ENCODE measurements at places on chromosomes 4 and X.
A peak's percentile ranks its signal among the peaks of the same experiment; 100 is the strongest.

DNA sequence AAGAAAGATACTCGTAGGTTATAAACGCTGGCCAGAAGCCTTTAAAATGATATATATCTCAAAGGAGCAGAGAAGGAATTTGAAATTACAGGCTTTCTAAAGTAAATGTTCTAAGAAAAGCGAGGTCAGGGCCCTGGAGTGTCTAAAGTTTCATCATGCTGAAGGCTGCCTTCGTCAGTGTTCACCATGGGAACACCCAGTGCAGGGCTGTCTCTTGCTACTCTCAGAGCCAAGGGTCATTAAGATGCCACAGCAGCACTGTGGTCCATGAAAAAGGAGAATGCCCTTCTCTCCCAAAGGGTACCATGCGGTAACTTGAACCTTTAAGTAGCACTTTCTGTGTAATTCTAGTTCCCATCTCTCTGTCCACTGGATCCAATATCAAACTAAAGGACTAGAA, 174.5 kb upstream of the NWD2 start:
- DNase-seq = no peak

- no peak for DNase-seq
Observed at GRCh38 chr4:114642173-114642780, 43.7 kb downstream of the UGT8 start.

- no peak for DNase-seq
Observed at GRCh38 chr4:155529272-155529671, 137.4 kb upstream of the GUCY1A1 start.

- DNase-seq = no peak
Observed at GRCh38 chr4:18440527-18441202, 419.1 kb upstream of the LCORL start.

- DNase-seq = no peak
Observed at GRCh38 chrX:133175605-133176004, 42.5 kb downstream of the TFDP3 start.

- peak; percentile 24 for DNase-seq
Observed at GRCh38 chr4:6044805-6045204, 26.6 kb upstream of the C4orf50 start.

GRCh38 chr4:67327245-67328017, 217.9 kb downstream of the CENPC start:
- DNase-seq = peak; percentile 75

- DNase-seq = no peak
Observed at GRCh38 chr4:1603413-1604135, 80.5 kb downstream of the FAM53A start.

DNA sequence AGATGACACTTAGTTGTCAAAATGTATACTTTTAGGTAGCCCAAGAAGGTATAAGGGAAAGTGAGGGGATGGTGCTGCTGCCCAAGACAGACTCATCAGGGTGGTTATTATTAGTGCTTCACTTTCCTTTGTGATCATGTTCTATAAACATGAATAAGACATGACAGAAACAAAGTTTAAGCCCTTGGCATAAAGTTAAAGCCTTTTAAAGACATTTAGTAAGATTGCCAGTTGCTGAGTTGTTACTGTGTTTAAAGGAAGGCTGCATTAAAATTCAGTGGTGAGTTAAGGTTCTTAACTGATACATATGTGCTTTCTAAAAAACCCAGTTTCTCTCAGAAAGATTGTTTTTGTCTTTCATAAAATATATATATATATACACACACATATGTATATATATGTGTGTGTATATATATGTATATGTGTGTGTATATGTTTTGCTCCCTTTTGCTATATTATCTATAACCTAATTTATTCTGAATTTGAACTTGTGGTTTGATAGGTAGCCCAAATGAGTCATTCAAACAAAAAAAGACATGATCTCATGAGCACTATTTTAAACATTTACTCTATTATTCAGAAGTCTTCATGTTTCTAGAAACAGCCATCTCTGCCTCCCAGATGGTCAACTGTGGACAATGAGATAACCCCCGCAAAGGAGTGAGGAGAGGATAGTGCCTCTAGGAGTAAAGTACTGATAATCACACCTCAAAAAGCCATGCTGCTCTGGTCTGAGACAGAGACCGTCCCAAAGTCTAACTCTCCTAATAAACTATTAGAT, 98.1 kb upstream of the OTUD4 start:
- no peak for DNase-seq

DNA sequence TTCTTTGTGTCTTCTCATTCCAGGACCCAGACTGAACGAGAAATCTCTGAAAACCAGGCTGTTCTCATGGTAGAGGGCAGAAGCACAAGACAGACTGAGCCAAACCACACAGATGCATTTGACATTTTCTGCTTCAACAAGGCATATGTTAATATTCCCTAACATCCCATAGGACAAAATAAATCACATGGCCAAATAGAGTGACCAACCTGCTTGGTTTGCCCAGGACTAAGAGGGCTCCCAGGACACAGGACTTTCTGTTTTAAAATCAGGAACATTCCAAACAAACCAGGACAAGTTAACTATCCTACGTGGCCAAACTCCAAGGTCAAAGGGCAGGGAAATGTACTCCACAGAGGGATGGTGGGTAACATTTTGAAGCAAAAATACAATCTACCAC, 11.7 kb downstream of the CTPS2 start:
- no peak for DNase-seq

- no peak for DNase-seq
Observed at GRCh38 chrX:316351-317325, 2.0 kb downstream of the GTPBP6 start.

DNA sequence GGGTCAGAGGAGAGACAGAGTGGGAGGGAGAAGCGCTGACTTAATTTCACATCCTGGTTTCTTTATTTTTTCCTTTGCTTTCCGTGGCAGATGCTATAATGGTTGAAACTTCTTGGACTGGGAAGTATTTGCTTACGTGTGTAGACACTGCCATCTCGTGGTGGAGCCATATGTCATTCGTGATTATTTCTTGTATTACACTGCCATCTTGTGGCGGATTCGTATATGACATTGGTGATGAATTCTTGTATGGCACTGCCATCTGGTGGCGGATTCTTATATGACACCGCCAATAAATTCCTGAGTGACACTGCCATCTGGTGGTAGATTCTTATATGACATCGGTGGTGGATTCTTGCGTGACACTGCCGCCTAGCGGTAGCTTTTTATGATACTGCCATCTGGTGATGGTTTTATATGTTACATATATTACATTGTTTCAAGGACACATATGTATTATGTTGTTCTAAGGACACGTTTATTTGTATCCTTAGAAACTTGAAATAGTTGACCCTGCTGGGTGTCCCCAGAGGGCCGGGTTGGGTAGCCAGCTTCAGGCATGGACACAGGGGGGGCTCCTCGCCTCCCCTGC, 37.3 kb upstream of the CLCN4 start:
- DNase-seq = peak; percentile 45

DNA sequence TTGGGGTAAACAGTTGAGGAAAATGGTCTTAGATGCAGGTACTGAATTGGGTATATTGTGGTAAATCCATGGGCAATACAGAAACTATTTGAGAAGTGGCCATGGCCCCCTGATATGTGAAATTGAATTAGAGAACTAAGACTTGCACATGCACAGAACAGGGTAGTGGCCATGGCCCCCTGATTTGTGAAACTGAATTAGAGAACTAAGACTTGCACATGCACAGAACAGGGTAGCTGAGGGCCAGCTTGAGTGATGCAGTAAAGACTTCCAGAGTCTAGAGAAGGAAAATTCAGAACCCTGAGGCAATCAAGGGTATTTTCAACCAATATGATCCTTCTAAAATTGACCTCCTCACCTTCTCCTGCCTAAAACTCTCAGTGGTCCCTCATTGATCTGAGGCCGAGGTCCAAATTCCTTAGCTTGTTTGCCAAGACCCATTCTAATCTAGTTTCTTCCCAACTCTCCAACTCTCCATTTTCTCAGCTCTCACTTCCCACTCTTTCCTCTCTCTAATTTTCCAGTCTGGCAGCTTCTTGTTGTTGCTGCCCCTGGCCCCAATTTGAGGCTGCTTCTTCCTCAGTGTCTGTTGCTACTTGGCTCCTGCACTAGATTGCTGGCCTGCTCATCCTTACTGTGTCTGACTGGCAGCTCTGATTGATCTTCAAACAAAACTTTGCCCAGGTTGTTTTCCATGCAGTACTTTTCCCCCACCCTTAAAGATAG, 72.4 kb downstream of the FRAS1 start:
- no peak for DNase-seq

DNA sequence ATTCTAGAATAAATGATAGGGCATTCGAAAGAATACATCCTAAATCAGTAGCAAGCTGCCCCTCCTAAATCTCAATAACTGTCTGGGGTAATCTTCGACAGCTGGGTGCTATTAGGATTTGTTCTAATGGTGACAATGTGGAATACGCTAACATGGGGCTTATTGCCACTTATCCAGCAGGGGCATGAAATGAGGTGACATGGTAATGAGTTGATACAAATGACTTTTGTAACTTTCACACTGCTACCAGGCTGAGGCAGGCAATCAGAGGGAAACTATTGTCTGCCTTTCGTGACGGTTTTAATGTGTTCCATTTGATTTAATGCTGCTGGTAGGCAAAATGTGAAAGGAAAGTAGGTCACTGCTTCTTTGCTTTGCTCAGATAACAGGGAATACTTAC, 1047.4 kb upstream of the PABPC4L start:
- no peak for DNase-seq

DNA sequence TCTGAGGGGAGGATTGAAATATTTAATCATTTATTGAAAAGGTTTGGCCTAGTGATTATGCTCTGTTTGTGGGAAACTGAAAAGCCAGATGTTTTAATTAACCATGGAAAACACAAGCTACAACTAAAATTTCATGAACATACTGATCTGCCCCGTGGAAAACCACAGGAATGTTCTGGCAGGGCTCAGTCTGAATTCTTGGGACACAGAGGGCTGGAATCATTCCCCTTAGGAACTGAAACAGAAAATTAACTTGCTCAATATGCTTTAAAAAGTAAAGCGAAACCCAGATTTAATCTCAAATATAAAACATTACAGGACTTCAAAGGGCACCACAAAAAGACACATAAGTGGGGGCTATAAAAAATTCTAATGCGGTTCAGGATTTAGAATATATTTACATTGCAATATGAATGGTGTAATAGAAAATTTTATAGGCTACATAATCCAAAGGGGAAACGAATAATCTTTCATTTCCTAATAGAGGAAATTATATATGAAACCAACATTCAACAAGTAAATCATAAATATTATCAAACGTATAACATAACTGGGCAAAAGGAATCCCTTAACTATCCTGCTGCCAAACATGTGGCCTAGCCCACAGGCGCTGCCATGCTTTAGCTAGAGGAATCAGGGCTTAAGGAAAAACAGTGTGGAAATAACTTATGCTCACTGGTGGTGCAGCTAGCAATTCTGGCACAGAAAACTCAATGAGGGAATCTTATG, 70.9 kb downstream of the APBB2 start:
- DNase-seq = no peak

- DNase-seq = no peak
Observed at GRCh38 chrX:38513112-38513742, 48.1 kb upstream of the TSPAN7 start.

GRCh38 chr4:71380788-71381187, 42.0 kb downstream of the SLC4A4 start:
- no peak for DNase-seq

- no peak for DNase-seq
Observed at GRCh38 chrX:147890756-147891155, 21.0 kb upstream of the FMR1 start.

- no peak for DNase-seq
Observed at GRCh38 chr4:96103086-96103485, 263.2 kb downstream of the PDHA2 start.

DNA sequence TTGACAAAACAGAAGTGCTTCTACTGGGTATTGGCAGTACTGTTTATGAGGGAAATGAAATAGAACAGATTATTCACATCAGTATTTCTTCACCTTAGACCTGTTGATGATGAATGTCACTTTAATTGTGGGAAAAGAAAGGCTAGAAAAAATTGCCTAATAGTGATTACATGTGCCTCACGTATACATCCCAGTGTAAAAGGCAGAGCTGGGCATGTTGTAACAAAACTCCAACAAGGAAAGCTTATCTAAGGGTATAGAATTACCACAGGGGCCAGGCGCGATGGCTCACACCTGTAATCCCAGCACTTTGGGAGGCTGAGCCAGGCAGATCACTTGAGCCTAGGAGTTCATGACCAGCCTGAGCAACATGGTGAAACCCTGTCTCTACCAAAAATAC, 4.2 kb downstream of the PGM2 start:
- no peak for DNase-seq

DNA sequence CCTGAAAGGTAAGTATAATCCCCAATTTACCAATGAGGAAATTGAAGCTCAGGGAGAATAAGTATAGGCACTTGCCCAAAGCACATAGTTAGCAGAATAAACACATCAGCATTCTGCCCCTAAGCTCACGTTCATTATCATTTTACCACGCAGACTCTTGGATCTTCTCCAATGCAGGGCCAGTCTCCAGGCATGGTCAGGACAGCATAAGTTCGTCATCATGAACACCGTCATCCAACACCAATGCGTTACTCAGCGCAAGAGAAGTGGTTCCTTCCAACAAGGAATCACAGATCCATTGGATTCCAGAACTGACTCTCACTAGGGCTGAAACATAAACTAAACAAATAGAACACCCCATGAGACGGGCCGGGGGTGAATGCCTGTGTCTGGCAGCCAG, 86.5 kb upstream of the GPM6B start:
- no peak for DNase-seq

GRCh38 chrX:119374736-119375135, 24.4 kb upstream of the SLC25A43 start:
- no peak for DNase-seq

GRCh38 chr4:138113819-138114400, 128.2 kb downstream of the SLC7A11 start:
- DNase-seq = no peak

GRCh38 chr4:163562496-163562895, 68.0 kb downstream of the TMA16 start:
- no peak for DNase-seq

- no peak for DNase-seq
Observed at GRCh38 chr4:114249561-114249960, 270.1 kb upstream of the ARSJ start.

DNA sequence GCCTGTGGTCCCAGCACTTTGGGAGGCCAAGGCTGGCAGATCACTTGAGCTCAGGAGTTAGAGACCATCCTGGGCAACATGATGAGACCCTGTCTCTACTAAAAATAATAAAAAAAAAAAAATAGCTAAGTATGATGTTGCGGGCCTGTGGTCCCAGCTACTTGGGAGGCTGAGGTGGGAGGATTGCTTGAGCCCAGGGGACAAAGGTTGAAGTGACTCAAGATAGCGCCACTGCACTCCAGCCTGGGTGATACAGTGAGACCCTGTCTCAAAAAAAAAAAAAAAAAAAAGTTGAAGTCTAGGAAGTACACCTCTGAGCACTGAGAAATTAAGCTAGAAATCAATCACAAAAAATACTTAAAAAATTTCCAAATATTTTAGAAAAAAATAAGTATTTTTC, 86.5 kb downstream of the FRAS1 start:
- DNase-seq = no peak

GRCh38 chr4:6660430-6660829, 19.9 kb downstream of the MRFAP1 start:
- DNase-seq = no peak

GRCh38 chr4:183448436-183448835, 4.0 kb downstream of the CDKN2AIP start:
- no peak for DNase-seq

Measured in HEK293T (cell line).